IMR-90 (cell line): ENCODE measurements at places on chromosomes 1 and 21.
A peak's percentile ranks its signal among the peaks of the same experiment; 100 is the strongest.

DNA sequence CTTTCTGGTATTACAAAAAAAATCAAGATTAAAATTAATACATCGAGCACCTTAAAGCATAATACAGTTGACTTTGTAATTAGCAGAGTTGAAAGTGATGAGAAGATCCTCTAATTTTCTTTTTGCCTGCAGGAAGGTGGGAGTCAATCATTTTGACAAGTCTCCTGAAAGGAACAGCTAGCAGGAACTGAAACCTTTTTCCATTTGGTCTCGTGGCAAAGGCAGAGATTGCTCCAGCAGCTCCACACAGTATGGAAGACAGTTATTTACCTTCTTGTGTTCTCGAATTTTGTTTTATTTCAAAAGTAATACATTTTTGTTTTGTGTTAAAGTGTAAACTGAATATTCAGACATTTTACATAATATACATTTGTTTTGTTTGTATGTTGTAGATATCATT, 7.7 kb downstream of the S100PBP start:
- no peak for DNase-seq

DNA sequence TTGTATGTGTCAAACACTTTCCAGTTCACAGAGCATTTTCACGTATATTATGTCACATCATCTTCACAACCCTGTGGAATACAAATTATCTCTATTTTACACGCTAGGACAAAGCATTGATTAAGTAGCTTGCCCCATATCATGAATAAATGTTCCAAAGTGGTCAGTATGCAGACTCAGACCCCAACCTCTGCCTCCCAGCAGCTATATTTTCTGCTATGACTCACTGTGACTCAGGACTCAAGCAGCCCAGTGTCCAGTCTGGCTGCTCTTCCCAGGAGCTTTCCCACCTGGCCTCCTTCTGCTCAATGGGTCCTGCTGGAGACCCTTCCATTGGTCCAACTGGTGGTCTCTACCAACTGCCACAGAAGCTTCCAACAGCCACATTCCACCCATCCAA, 56.0 kb upstream of the RAP1A start:
- peak; percentile 90 for DNase-seq

DNA sequence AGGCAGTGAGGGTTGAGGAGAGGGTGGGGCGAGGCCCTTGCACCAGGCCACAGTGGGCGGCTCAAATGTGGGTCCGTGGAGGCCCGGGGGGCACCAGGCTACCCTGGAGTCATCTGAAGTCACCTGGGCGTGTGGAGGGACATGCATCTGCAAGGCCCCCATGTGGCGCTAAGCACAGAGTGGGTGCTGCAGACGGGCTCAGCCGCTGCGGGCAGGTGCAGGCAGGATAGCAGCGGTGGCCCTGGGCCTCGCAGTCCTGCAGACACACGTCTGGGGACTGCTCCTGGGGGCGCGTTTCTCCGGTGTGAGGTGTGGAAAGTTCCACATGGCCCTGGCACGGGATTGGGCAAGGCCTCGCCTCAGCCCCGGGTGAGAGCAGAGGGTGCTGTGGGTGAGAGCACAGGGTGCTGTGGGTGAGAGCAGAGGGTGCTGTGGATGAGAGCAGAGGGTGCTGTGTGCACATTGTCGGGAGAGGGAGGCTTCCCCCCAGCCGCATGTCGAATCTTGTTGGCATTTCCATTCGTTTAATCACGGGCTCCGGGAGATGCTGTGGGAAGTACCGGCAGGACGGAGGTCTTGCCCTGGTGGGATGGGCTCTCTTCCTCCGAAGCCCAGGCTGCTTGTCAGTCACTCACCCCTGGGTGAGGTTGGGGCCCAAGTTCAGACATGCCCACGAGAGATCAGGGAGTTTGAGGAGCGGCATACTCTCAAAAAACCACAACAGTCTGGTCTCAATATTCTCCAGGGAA, 46.5 kb downstream of the TP73 start:
- no peak for DNase-seq

DNA sequence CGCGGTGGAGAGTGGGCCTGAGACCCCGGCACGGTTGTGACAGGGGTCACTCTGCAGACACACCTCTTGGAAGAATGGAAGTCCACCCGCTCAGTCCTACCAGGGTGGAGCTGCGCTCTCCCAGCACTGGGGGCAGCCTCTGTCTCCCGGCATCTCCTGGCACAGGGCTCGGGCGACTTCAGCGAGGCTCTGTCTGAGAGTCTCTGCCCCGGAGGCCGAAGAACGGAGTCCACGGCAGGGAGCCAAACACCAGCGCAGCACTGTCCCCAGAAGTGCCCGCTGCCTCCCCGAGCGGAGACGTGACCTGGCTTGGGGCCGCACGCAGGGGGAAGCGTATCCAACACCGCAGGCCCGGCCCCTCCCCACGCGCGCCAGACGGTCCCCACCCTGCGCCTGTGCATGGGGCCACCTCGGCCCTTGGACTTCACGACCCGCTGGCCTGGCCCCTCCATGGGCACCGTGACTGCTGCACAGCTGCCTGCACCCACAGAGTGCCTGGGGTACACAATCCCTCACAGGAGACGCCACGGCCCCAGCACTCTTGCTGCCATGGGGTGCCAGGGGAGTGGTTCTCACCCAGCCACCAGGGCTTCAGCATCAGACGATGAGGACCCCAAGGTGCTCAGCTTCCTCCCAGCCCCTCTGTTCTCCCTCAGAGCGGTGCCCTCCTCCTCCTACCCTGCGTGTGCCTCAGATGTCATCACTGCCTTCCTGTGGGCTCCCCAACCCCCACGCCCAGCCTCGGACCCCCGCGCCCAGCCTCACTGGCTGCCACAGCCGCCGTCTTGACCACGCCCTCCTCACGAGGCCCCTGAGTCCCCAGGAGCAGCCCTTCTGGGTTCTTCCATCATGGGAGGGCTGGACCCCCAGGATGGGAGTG, 14.9 kb upstream of the RNF223 start:
- DNase-seq = no peak

DNA sequence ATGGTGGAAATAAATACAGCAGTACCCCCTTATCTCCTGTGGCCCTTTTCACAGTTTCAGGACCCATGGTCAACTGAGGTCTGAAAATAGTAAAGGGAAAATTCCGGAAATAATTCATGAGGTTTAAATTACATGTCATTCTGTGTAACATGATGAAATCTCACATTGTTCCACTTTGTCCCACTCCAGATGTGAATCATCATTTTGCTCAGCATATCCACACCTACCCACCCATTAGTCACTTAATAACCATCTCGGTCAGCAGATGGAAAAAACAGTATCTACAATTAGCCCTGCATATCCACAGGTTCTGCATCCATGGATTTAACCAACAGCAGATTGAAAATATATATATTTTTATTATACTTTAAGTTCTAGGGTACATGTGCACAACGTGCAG, 86.9 kb upstream of the GORAB start:
- DNase-seq = peak; percentile 84

DNA sequence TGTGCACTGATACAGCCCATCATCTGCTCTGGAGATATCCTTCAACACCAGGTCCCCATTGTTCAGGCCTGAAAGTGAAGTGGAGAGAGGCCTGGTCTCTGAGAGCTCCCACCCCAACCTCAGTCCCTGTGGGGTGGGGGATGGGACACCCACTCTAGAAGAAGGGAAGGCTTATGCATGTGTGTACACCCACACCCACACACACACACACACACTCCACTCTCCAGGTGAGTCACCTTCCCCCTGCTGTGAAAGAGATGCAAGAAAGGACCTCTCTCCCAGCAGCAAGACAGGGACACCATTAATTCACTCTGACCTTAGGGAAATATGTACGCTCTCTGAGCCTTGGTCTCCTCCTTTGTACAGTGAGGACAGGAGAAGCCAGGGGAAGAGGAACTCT, 5.9 kb downstream of the VSIG8 start:
- DNase-seq = no peak

GRCh38 chr1:19557609-19558051, 72.3 kb upstream of the CAPZB start:
- DNase-seq = peak; percentile 30

DNA sequence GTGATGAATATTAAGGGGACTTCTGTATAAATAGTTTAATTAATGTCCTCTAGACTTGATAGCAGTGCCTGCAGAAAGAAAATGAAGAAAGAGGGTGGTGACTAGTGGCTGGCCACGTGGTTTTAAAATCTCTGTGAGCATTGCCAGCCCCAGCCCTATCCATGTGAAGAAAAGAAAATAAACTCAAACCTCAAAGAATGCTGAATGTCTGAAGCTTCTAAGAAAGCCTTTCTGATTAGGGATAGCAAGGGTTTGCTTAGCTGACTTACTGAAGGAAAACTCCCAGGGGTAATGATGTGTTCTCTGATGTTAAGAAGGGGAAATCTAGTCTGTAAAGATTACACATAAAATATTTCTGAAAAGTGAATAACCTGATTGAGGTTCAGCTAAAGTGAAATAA, 31.8 kb downstream of the ADGRL2 start:
- peak; percentile 75 for DNase-seq

DNA sequence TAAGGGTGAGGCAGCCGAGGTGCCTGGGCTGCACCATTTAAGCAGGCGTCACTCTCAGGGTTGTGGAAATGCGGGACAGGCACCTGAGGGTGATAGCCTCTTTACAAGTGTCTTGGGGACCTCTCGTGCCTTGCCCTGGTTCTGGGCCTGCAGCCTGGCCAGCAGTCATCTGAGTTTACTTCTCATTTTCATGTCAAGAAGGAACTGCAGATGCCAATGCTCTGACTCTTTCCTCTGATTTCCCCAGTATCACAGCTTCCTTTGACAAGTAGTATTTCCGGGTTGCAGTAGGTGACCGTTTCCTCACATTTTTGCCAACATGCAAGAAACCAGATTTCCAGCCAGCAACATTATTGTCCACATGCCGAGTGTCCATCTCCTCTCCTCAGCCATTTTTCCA, 286.9 kb downstream of the DISC1 start:
- DNase-seq = peak; percentile 24

DNA sequence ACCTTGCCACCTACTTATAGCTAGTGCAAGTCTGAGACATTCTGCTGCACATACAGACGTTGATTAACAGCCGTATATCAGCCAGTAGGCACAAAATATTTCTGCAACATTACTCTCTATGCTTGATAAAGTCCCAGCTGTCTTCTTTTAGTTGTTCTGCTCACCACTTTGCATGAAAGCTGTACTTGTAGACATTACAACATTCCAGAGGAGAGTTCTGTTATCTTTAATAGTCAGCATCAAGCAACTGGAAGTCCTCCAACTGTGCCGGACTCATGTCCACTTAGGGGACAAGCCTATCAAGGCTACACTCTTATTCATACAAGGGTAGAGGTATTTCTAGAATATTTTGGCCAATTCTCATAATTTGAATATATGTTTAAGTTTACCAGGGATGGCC, 50.0 kb downstream of the CACHD1 start:
- peak; percentile 56 for DNase-seq

DNA sequence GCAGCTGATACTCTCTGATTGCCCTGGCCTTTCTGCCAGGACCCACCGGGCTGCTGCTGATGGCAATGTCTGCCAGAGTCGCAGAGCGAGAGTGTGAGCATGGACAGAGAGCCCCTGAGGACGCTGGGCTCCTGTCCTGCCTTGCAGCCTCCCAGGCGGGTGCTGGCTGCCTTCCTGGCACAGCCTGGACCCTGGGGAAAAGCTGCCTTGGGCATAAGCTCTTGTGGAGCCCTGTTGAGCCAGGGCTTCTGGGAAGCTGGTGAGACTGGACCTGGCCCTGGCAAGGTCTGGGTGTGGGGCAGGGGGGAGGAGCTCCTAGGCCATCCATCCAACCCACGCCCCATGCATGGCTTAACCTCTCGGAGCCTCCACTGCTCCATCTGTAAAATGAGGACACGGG, 105.8 kb upstream of the WNT4 start:
- DNase-seq = no peak

DNA sequence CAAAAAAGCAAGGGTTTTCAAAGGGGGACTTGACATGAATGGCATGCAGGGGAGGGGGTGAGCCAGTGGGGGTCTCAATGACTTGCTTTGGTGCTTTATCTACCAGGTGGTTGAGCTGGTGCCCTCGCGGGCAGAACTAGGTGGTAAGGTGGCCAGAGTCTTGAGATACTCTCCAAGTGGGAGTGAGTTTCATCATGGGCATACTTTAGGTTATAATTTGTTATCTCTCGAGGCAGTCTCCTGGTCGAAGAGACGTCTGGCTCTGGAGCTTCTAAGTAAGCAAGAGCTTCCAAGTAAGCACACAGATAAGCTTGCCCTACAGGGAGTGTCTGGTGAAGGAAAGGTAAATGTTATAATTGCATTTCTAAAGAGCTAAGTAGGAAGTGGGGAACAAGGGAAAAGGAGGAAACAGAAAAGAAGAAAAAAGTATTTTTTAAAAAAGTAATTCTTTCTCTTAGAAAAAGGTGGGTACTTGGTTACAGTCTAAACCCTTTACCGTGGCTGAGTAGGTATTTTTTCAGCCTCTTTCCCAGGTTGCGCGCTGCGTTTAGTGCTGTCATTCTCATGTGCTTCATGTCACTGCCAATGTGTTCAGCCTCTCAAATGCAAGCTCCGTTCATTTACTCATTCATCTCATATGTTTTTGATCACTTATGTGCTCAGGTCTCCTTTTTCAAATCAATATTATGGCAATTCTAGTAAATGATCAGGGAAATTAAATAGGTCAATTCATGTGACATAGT, 31.6 kb upstream of the DNAJC6 start:
- DNase-seq = no peak

GRCh38 chr1:36705629-36706028, 222.9 kb upstream of the CSF3R start:
- DNase-seq = no peak

GRCh38 chr1:24113641-24114033, 1.7 kb upstream of the MYOM3 start:
- no peak for DNase-seq

DNA sequence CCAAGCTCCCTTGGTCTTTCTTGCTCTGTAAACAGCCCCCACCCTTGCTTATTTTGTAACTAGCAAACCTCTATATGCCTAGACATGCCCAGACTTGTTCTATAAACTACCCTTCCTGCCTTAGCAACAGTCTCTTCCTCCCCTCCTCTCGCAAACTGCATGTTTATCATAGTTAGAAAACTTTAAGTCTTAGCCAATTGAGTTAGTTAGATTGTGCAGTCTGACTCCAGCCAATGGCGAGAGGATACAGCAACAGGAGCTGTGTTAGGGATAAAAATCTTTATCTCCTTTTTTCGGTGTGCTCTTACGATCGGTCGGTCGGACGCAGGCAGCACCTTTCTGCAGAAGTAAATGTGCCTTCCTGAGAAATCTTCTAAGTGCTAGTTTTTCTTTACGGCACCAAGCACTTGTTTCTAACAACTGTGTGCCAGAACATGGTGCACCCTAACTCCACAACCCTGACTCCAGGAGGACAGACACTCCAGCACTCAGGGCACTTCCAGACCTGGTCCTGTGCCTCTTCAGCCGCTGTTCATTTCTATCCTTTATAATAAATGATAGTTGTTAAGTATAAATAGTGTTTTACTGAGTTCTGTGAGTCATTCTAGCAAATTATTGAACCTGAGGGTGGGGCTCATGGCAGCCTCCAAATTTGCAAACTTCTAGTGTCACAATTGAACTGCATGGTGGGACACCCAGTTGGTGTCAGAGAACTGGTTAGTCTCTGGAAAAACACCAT, 25.7 kb upstream of the GNG4 start:
- DNase-seq = peak; percentile 18
